ENCODE measurements at places on chromosomes 4 and X.

GRCh38 chr4:15479089-15479912 is 9.6 kb downstream of the CC2D2A start:
- DNase-seq = no peak

DNA sequence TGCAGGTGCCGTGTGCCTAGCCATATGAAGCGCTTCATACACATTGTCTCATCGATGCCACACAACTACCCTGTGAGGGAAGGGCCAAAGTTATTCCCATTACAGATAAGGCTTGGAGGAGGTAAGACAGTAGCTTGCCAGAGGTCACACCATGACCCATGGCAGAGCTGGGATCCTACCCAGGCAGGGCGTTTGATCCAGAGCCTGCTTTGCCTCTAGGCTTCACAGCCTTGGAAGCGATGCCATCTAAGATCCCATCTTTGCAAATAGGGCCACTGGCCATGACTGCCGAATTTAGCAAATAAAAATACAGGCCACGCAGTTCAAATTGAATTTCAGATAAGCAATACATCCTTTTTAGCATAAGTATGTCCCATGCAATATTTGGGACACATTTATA is 358.2 kb downstream of the BCOR start:
- DNase-seq = no peak

GRCh38 chr4:88672987-88673386 is 24.6 kb downstream of the NAP1L5 start:
- DNase-seq = no peak

GRCh38 chr4:189124149-189124758 is 816.4 kb upstream of the FRG1 start:
- no peak for DNase-seq

- no peak for DNase-seq
These were observed 11.2 kb downstream of the KLHL8 start for GRCh38 chr4:87209182-87209581.

DNA sequence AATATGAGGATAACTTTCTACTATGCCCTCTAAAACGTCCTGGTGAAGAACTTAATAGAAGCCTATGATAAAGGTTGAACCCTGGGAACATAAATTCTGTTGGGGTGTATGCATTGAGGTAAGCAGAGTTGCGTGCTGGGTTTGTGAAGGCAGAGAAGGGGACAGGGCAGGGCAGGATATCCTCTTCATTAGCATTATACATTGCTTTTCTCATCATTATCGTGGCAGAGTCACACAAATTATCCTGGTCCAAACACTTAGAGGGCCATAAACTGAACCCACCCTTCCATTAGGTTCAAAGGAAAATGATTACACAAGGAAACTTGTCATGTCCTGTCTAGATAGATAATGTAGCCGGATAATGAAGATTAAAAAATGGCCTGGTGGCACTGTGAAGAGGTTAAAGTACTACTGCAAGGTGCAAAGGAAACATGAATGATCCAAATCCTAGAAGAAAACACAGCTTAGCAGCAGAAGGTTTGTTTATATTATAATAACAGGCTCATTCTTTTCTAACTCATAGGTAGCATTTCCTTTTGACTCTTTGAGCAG is 189.1 kb downstream of the SPCS3 start:
- DNase-seq = no peak

GRCh38 chr4:15376145-15376544 is 51.7 kb upstream of the C1QTNF7 start:
- DNase-seq = no peak

- DNase-seq = no peak
These were observed 728.6 kb downstream of the TRIML1 start for GRCh38 chr4:188867796-188868195.

GRCh38 chr4:83282049-83282535 is 2.5 kb downstream of the COQ2 start:
- DNase-seq = peak; percentile 21

GRCh38 chr4:118363166-118363565 is 10.4 kb upstream of the PRSS12 start:
- DNase-seq = no peak

DNA sequence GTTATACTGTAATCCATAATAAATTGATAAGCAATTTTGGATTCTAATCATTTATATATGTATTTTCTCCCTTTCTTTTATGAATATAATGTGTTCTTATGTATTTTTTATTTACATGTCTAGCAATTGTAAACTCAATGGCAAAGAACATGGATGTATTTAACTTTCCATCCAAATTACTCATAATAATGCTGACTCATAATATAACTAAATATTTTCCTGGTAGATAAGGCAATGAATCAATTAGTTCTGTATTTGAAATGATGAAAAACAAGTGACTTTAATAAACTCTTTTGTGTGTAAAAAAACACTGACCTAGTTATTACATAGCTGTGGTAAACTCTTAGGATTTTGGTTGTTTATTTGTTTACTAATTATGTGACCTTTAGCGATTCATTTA is 211.2 kb downstream of the DTHD1 start:
- no peak for DNase-seq

All from stimulated activated CD8-positive, alpha-beta memory T cell treated with anti-CD3 and anti-CD28 coated beads, Interleukin-2, amount 100 ng/mL, for 1 hour (primary cell).